Adrenal gland (tissue), 19 donors: ENCODE measurements at places on chromosomes 5 and 9. TPM values are rescaled to one million over a fixed set of nuclear protein-coding genes. Genes with fewer than 3 reads are reported as not detected.

GRCh38 chr5:10289353-10289752 is 18.3 kb downstream of the CMBL start:
- peaks cover 13% of the 10 kb centered on the region for H3K4me1 ChIP-seq
- DNase-seq = peak; percentile 67
- H3K27me3 ChIP-seq = no peaks in the 10 kb centered on the region
- peak overlapping the region; percentile 44 for H3K27ac ChIP-seq
- H3K36me3 ChIP-seq = no peaks in the 10 kb centered on the region

- H3K4me1 ChIP-seq = peaks cover 37% of the 10 kb centered on the region
- H3K4me3 ChIP-seq = no peak within 1 kb of the TSS
- no peaks in the 10 kb centered on the region for H3K27me3 ChIP-seq
- no peaks in the 10 kb centered on the region for H3K36me3 ChIP-seq
- peak; percentile 44 for DNase-seq
Measured at GRCh38 chr9:137222190-137223077, at the start of gene RNF208. TSS of gene RNF208 (minus strand) at chr9:137222240. CDS start at chr9:137221212, 1,028 bp downstream.

DNA sequence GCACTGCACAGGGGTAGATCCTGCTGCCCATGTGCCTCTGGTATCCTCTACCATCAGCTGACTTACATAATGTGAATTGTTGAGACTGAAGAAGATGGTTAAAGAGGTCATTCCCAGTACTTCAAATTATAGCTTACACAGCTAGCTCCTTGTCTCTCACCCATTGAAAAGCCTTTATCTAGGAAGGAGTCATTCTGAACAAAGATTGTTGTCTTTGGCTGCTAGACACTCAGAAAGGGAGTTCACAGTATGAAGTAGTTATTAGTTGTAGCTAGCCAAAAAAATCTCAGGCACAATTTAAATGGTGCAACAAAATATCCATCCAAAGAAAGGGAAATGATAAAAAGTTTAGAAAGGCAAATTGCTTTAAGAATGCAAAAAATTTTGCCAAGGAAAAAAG is 102.0 kb upstream of the NREP start:
- H3K4me3 ChIP-seq = no peak overlapping the region
- H3K27me3 ChIP-seq = no peaks in the 10 kb centered on the region
- H3K27ac ChIP-seq = no peak overlapping the region
- no peaks in the 10 kb centered on the region for H3K36me3 ChIP-seq

GRCh38 chr9:96084331-96084734 is 208.8 kb downstream of the ERCC6L2 start:
- DNase-seq = no peak
- H3K27me3 ChIP-seq = peaks cover 7% of the 10 kb centered on the region

GRCh38 chr9:129554649-129555048 is 66.3 kb downstream of the C9orf50 start:
- no peaks in the 10 kb centered on the region for H3K27me3 ChIP-seq
- H3K4me3 ChIP-seq = no peak overlapping the region
- no peak for DNase-seq
- H3K4me1 ChIP-seq = peaks cover 10% of the 10 kb centered on the region
- H3K36me3 ChIP-seq = no peaks in the 10 kb centered on the region

DNA sequence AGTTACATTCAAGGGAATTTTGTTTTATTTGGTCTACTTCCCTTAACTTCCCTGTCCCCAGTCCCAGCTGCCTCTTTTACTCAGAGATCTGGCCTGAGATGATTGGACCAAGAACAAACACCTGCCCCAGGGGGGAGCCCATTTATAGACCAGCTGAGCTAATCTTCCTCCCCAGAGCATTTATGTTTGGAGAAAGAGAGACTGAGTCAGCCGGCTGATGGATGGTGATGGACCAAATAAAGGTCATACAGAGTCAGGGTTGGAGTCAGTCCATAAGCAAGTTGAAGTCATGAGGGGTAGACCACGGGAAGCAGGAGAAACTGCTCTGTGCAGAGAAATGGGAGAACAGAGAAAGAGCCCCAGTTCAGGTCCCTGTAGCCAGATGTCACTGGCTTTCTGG is 77.7 kb downstream of the TMEM174 start:
- peaks cover 17% of the 10 kb centered on the region for H3K27me3 ChIP-seq
- no peak overlapping the region for H3K27ac ChIP-seq
- H3K36me3 ChIP-seq = no peaks in the 10 kb centered on the region
- no peak overlapping the region for H3K4me3 ChIP-seq
- H3K4me1 ChIP-seq = no peaks in the 10 kb centered on the region

GRCh38 chr5:27571681-27572080 is 533.3 kb upstream of the CDH9 start:
- H3K4me3 ChIP-seq = no peak overlapping the region
- H3K36me3 ChIP-seq = no peaks in the 10 kb centered on the region
- DNase-seq = no peak
- no peak overlapping the region for H3K27ac ChIP-seq

The CSF1R gene
- 84.0 TPM for total RNA-seq

The AHRR gene
- total RNA-seq = 3.6 TPM

The ANKRD33B gene
- 0.25 TPM for total RNA-seq

The TYRP1 gene
- total RNA-seq = 0.11 TPM

The HRH2 gene
- 1.6 TPM for total RNA-seq

The PRR7 gene
- total RNA-seq = 3.8 TPM

The C9orf153 gene
- 0.28 TPM for total RNA-seq
